Activated CD8-positive, alpha-beta memory T cell treated with anti-CD3 and anti-CD28 coated beads, Interleukin-2, amount 10 ng/mL, durations not matched to agents 7 days and 5 days (primary cell): ENCODE measurements at places on chromosomes 3 and 15. TPM values are rescaled to one million over a fixed set of nuclear protein-coding genes. Genes with fewer than 3 reads are reported as not detected.
A peak's percentile ranks its signal among the peaks of the same experiment; 100 is the strongest.

- DNase-seq: peak; percentile 65
Observed at GRCh38 chr3:14884665-14885064, 62.7 kb upstream of the NR2C2 start.

- DNase-seq: no peak
Observed at GRCh38 chr3:157226173-157226847, 66.4 kb upstream of the CCNL1 start.

DNA sequence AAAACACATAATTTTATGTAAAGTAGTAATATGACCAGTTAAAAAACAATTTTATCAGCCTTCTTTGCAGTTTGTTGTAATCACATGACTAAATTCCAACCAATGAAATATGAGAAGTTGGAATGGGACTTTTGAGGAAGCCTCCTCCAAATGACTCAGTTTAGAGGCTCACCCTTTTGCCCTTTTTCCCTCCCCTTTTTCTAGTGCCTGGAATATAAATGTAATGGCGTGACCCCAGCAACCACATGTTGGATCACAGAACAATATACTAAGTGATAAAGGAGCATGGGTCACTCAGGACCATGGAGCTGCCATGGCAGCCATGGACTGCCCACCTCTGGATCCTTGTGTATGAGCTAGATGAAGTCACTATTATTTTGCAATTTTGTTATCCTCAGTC lies 48.8 kb upstream of the HEG1 start:
- no peak for DNase-seq

DNA sequence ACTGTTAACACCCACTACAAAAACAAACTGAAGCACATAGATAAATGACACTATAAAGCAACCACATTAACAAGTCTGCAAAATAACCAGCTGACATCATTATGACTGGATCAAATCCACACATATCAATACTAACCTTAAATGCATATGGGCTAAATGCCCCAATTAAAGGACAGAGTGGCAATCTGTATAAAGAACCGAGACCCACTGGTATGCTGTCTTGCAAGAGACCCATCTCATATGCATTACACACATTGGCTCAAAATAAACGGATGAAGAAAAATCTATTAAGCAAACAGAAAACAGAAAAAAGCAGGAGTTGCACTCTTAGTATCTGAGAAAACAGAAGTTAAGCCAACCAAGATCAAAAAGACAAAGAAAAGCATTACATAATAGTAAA lies 1375.4 kb downstream of the ZPLD1 start:
- no peak for DNase-seq

- DNase-seq: no peak
Observed at GRCh38 chr3:181713280-181713647, 1.5 kb downstream of the SOX2 start.

GRCh38 chr3:184791171-184791570 lies 20.8 kb upstream of the VPS8 start:
- DNase-seq: no peak

DNA sequence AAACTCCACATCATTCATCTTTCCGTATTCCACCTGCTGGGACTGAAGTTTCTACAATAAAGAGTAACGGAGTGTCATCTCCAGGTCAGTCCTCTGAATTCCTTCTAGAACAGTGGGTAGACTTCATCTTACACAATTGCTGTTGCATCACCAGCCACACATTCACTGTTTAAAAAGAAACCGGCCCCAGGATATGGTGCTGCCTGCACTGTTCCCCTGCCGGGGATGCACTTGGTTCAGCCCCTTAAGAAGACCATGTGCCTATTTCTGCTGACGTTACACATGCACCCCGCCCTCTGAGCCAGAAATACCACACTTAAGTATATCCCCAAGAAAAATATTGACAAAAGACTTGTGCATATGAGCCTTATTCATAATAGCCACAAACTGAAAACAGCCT lies 233.4 kb downstream of the FEZF2 start:
- no peak for DNase-seq

- no peak for DNase-seq
Observed at GRCh38 chr15:40815042-40815698, 7.9 kb upstream of the DNAJC17 start.

GRCh38 chr15:27561816-27562215 lies 537.3 kb downstream of the OCA2 start:
- DNase-seq: no peak

DNA sequence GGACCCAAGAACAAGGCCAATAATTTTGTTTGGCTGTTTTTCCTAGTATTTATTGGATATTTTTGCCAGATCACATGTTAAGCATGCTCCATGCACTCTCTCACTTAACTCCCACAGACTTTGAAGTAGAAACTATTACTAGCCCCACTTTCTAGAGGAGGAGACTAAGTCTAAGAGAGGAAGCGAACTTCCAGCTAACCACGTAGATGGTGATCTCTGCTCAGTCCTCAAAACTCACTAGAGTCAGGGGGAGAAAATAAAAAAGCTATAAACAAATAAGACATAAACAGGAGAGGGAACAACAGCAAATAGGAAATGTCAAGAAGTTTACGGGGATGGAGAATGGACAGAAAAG lies 481.0 kb upstream of the PROK2 start:
- no peak for DNase-seq

DNA sequence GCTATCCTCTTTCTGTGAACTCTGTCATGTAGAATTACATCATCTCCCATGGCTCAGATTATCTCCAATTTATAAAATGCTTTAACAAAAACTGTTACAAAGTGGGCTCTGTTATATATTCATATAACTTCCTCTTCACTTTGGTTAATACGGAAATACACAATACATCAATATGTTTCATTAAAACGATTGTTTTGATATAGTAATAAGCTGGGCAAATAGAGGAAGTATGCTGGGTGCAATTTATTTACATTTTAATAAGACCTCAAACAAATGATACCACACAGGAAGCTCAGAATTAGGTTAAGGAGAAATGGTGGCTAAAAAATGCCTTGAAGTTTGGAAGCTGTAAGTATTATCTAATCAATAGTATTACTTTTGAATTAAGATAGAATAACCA lies 331.0 kb downstream of the ZBTB20 start:
- no peak for DNase-seq

GRCh38 chr3:179146911-179147513 lies 1.1 kb upstream of the PIK3CA start:
- DNase-seq: peak; percentile 48

The APOD gene
- total RNA-seq: 9.3 TPM

The CPLX3 gene
- 0.35 TPM for total RNA-seq

The PCLAF gene
- 139 TPM for total RNA-seq

The CASR gene
- total RNA-seq: not detected

The XCR1 gene
- not detected for total RNA-seq

The STARD5 gene
- total RNA-seq: 5.2 TPM

The FBLN2 gene
- total RNA-seq: not detected

The ZNF385D gene
- total RNA-seq: not detected
